ENCODE measurements at places on chromosomes 11 and 22.

DNA sequence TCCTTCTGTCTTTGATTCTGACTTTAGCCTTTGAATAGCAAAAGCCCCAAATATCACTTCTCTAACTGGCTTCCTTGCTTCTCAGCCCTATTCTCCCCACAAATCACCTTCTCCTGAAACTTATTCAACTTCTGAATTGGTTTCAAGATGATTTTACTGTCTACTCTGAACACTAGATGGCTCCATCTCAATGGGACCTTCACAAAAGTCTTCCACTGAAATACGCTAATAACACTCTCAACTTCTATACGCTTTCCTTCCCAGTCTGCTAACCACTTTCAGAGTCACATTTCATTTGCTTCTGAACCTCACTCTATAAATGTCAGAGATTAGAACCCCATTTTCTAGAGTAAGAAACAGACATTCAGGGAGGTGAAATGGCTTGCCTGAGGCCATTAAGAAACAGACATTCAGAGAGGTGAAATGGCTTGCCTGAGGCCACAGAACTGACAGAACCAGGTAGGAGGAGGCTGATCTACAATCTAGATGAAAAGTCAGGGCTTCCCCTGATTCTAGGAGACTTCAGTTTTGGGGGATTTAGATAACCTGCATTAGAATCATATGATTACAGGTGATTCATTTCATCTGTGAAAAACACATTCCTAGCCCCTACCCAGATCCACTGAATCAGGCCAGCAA is 20.6 kb downstream of the MORC2 start:
- DNase-seq, result no peak

DNA sequence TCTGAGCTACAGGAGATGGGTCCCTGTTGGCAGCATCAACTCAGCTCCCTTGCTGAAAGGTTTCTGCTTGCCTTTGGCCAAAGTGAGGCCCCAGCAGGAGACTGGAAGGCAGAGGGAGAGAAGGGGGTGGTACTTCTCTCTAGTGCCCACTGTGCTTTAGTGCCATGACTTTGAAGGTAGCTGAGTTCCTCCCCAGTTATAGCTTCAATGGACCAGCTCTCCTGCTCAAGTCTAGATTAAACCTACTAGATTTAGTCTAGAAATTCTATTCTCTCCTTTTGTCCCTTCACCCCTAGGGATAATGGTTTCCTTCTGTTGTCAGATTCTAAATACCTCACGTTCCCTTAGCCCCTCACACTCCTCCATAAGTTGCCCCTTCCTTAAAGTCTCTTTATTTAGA is 119.2 kb downstream of the TIMP3 start:
- DNase-seq, result no peak

- no peak for DNase-seq
Measured at GRCh38 chr11:15912825-15913224, 443.5 kb downstream of the SOX6 start.

GRCh38 chr11:109040303-109040702 is 375.4 kb downstream of the DDX10 start:
- DNase-seq, result no peak

DNA sequence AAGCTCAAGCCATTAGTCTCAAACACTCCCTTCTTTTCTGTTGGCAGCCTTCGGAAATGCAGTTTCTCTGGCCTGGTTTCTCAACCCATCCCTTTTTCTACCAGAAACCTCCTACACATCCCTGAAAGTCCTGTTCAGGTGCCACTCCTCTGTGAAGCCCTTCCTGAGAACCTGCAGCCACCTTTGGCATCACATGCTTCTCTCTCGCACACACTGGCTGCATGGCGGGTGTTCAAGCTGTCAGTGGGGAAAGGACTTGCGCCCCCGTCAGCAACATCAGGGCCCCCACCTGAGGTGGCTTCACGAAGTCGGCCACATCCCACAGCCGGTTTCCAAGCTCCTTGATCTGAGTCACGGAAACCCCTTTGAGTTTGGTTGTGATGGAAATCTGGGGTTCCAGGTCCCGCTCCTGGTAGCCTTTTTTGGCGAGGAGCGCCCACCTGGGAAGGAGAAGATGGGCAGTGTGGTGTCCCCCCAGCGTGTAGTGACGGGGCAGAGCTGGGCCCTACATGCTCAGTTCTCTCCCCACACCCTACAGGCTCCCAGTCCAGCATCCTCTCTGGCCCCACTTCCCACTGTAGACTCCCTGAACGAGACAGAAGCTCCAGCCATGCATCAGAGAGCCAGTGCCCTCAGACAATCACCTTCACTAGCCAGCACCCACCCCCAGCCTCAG is 1.7 kb upstream of the LRRC74B start:
- DNase-seq, result no peak

GRCh38 chr22:42760806-42761565 is 40.3 kb upstream of the A4GALT start:
- DNase-seq, result no peak

DNA sequence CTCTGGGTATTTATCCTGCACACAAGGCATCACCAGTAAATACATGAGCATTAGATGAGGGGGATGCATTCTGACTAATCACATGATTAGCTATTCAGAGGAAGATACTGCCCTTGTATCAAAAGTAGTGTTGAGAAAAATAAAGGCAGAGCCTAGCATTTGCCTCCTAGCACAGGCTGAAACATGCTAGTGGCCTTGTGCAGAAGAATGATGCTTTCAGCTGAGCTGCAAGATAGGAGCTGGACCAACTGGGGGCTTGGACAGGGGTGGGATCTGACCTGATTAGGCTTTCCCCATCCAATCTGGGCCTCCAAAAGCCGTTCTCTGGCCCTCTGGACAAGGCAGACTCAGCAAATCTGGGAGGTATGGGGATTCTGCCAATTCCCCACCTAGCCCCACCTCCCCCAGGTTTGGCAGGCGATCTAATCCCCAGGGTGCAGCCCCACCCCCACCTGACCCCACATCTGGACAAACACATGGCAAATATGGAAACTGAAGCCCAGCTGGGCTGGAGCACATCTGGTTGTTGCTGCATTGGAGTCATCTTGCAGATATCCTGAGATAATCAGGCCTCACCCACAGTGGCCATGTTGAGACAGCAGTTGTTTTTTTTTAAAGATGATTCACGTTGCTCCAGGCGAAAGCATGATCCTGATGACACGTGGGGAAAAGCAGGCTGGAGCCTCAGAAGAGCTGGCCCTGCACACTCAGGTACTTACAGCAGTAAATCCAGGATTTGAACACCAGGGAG is 4.4 kb upstream of the MISFA start:
- peak; percentile 53 for DNase-seq

DNA sequence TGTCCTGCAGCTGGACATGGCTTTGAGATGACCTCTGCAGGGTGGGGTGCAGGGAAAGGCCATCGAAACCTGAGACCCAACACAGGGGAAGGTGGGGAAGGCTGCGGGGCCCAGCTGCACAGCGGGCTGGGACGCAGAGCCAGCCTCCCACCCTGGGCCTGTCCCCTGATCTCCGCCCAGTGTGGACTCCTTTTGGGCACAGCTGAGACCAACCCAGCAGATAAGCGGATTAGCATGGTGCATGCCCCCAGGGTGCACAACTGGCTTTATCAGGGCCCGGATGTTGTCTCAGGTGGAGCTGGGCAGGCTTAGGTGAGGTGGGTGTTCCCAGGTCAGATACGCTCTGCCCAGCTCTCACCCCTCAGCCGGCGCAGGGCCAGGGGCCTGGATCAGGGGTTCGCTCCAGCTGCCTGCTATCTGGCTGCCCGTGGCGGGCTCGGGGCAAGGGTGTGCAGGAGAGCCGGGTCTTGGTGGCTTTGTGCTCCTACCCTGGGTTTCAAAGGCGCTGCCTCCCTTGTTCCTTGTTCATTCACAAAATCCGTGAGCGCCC is 28.1 kb upstream of the MUC5AC start:
- no peak for DNase-seq

- no peak for DNase-seq
Measured at GRCh38 chr11:102214623-102215022, 102.7 kb upstream of the BIRC3 start.

- no peak for DNase-seq
Measured at GRCh38 chr11:119114351-119114750, 7.0 kb upstream of the HINFP start.

- no peak for DNase-seq
Measured at GRCh38 chr22:35886309-35886708, 142.3 kb downstream of the RBFOX2 start.

DNA sequence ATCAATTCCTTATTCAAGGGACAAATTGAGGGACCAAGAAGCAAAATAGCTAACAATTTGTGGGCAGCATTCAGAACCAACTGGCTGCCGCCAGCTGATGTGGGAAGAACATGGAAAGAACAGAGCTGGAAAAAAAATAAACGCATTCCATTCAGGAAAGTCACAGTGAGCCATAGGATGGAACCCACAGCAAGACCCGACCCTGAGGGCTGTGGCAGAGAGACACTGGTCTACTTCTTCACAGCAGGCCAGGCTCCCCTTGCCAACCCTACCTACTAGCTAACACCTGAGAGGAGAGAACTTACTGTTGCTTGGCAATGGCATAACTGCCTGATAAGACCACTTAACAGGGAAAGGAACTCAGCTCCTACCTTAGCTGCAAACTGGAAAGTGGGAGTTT is 123.5 kb upstream of the APOA1 start:
- DNase-seq, result peak; percentile 22

- DNase-seq, result no peak
Measured at GRCh38 chr22:42358643-42359558, 73.3 kb downstream of the NFAM1 start.

- DNase-seq, result no peak
Measured at GRCh38 chr11:94800414-94800813, 32.3 kb downstream of the AMOTL1 start.

GRCh38 chr11:73034777-73035176 is 107.3 kb downstream of the FCHSD2 start:
- DNase-seq, result no peak

- no peak for DNase-seq
Measured at GRCh38 chr11:35134403-35135148, 4.4 kb upstream of the CD44 start.

DNA sequence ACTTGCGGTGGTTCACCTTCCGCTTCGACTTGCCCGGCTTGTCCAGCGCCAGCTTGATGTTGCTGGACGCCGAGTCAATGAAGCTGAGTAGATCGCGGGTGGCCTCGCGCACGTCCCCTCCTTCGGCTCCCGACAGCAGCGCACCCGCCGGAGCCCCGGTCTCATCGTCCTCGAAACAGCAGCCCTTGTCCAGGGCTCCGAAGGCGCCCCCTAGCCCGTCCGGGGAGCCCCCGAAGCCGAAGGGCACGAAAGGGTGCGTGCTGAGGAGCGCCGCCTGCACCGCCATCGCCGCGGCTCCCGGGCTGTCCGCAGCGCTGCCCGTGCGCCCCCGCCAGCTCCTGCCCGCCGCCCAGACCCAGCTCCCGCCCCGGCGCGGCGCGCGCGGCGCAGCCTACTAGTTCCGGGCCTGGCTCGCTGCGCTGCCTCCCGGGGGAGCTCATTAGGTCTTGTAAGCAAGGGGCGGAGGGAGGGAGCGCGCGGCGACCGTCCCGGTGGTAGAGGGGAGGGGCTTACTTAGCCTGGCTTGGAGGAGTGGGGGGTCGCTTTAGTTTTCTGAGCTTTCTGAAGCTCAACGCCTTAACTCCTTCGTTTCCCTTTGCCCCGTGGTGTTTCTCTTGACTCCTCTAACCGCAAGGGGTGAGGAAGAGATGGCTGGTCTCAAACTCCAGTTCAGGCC is at the start of gene FAM181B:
TSS of gene FAM181B (minus strand) at position 421 of the 676 bp plus-strand sequence. CDS start at position 286, 135 bp downstream.
- no peak for DNase-seq

DNA sequence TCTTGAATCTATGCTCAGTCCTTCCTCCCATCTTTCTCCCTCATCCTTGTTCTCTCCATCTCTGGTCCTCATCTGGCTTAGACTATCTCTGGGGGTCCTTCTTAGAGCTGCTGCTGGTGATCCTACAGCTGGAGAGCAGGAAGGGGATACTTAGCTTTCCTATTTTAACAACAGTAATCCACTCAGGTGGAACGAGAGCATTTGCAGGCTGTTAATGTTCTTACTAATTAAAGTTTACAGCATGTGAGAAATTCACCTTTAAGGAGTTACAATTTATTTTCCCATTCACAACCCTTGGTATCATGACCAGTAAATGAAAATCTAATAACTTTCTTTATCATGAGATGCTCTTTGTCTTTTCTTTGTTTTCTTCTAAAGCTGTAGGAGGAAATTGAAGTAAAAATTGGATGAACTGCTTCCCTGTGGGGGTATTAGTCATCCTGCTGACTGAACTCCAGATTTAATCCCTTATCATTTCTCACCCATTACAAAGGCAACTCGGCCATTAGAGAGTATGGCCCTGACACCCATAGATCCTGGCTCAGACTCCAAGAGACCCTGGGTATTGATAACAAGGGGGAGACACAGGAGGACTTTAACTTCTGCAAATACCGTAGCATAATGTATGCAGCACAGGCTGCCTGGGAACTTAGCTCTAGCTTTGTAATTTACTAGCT is 37.6 kb upstream of the MTNR1B start:
- DNase-seq, result no peak

DNA sequence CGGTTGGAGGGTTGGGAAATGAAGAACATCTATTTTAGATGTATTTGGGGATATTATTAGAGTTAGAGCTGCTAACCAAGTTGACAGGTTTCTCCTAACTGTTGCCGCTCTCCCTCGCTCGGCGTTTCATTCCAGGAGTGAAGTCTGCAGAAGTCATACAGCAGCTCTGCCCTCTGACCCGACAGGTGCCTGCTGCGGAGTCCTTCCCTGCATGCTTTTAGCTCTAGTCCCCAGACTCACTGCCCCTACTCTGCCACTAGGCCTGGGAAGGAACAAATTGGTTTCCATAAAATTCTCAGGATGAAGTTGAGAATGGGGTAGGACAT is 124.9 kb downstream of the DBX1 start:
- no peak for DNase-seq

- DNase-seq, result no peak
Measured at GRCh38 chr11:11071486-11071885, 213.6 kb upstream of the ZBED5 start.

DNA sequence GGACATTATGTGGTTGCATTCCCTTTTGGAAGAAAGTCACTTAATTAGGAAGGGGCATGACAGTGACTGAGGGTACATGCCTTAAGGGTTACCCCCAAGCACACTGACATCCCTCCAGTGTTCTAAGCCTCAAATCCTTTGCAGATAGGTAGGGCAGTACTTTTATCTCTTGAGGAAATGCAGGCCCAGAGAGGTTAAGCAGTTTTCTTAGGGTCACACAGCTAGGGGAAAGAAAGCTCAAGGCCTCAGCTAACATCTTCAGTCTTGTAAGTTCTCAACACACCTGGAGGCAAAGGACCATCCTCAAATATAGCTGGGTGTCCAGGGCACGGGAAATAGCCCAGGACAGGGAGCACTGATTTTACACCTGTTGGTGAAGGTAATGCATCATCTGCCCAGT is 31.6 kb downstream of the KIAA1671 start:
- no peak for DNase-seq

DNA sequence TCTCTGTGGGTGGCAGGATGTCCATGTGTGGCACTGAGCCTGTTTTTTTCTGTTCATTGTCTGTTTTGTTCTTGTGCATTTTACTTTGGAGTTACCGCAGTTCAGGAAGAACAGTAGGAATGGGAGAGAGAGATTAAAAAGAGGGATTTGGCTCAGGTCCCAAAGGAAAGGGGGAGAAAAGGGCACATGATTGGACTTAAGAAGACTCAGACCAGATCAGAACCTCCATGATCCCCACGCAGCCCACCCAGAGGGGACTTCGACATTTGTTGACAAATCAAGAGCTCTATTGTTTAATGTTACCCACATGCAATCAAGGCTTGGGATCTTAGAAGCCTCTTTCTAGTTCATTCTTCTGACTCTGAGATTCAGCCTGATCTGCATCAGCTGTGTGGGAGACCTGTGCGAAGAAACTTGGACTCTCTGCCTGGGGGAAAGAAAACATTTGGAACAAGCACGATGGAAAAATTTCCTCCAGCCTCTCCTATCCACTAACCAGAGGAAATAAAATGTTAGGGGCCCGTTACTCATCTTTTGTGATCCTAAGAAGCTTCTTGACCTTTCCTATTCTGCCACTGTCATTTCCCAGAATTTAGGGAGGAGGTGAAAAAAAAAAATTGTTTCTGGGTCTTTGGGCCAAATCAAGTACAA is 119.2 kb downstream of the SPON1 start:
- DNase-seq, result no peak
